Dermis blood vessel endothelial cell (primary cell): ENCODE measurements at places on chromosomes 1 and 21.

DNA sequence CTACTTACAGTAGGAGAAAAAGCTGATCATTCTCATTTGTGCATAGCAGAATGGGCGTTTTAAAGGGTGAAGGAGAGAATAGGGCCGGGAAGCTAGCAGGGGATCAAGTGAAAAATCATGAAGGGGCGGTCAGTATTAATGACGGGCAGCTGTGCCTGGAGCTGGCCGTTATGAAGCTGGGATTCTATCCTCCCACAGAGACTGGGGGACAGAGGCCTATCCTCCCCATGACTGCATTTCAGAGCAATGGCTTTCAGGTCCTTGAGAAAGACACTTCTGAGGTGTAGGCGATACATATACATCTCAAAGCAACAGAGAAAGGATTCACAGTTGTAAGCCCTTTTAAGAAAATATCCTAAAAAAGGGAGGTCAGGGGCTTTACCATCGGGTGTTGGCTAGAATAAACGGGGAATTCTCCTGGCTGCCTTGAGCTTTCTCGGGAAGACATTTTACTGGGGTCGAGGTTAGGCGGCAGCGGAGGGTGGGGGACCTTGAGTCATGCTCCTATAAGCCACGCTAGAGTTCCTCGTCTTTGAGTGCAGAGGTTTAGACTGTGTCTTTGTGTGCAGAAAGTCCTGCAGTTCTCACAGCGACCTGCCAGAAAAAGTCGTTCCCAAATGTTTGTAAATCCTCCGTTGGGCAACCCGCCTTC is 559 bp upstream of the MTARC2 start:
- DNase-seq, result no peak

- DNase-seq, result no peak
Observed at GRCh38 chr1:113981962-113982931, 3.0 kb downstream of the OLFML3 start.

DNA sequence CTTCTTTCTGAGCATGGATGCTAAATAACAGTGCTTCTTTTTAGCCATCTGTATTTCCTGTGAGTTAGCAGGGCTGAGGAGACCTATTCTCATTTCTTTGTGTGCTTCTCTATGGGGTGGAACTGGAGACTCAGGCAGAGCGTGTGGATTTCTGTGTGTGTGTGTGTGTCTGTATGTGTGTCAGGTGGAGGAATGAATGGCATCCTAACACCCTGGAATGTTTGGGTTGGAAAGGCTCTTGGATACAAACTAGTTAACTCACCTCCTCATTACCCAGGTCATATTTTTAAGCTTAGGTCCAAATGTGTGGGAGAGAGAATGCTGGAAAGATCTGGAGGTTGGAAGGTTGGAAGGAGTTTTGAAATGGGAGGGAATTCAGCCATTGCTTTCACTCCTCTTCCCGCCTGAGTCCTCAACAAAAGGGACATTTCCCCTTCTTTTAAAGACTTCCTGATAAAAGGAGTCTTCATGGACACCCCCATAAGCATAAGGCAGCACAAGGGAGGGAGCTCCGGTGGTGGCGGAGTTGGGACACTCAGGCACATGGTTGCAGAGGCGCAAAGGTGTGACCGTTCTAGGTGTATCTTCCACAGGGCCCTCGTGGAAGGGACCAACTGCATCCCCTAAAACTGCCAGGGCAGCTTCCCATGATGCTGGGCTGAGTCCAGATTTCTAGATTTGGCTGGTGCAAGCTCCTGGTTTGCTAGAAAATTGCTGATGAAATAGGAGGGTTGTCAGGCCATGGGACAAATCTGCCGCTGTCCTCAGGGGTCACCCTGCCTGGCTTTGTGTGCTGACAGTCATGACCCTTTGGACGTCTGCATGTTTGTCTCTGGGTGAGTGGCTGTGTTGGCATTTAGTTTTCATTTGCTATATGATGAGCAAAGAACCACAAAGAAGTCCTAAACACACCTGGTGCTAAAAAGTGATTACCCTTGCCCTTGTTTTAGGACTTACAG is 37.6 kb downstream of the MTARC1 start:
- no peak for DNase-seq

GRCh38 chr21:42248783-42249597 is 30.1 kb downstream of the ABCG1 start:
- DNase-seq, result no peak

DNA sequence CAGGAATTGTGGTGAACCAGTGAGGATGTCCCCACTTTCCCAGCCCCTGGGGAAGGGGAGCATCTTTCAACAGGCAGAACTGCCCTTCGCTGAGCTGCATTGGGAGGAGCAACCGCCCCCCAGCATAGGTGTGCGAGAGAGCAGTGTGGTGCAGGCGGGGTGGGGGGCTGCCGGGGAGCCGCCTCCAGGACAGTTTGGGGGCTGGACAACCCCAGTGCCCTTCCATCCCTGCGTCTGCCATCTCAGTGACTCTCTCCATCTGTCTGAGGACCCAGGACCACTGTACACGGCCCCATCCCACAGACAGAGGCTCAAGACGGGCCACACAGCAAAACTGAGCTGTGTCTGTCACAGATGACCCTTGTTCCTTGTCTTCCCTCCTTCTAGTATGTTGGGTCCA is 14.2 kb downstream of the PODN start:
- no peak for DNase-seq
